ENCODE measurements at places on chromosomes 11 and 22.

- peak; percentile 53 for DNase-seq
Observed at GRCh38 chr11:79438631-79439409, 2.0 kb downstream of the TENM4 start.

DNA sequence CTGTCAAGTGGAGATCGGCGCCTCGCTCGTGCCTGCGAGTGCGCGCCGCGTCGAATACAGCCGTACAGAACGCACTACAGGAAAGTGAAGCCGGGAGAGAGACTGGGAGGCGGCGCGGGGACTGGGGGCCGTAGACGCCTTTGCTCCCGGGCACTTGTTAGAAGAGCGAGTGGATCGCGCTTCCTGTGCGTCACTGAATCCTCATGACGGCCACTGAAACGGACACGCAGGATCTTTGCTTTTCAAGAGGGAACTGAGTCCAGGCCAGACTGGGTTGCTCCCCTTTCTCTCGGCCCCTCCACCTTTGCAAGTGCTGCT is 314 bp downstream of the RIC8A start:
- DNase-seq, result peak; percentile 56

- no peak for DNase-seq
Observed at GRCh38 chr22:44522526-44523170, 24.6 kb upstream of the RTL6 start.

GRCh38 chr11:87258171-87258833 is 220.6 kb downstream of the TMEM135 start:
- DNase-seq, result no peak
